ENCODE measurements at places on chromosomes 3 and 15. TPM values are rescaled to one million over a fixed set of nuclear protein-coding genes. Genes with fewer than 3 reads are reported as not detected.

The SNAPC5 gene
- 25.3 TPM for total RNA-seq

DNA sequence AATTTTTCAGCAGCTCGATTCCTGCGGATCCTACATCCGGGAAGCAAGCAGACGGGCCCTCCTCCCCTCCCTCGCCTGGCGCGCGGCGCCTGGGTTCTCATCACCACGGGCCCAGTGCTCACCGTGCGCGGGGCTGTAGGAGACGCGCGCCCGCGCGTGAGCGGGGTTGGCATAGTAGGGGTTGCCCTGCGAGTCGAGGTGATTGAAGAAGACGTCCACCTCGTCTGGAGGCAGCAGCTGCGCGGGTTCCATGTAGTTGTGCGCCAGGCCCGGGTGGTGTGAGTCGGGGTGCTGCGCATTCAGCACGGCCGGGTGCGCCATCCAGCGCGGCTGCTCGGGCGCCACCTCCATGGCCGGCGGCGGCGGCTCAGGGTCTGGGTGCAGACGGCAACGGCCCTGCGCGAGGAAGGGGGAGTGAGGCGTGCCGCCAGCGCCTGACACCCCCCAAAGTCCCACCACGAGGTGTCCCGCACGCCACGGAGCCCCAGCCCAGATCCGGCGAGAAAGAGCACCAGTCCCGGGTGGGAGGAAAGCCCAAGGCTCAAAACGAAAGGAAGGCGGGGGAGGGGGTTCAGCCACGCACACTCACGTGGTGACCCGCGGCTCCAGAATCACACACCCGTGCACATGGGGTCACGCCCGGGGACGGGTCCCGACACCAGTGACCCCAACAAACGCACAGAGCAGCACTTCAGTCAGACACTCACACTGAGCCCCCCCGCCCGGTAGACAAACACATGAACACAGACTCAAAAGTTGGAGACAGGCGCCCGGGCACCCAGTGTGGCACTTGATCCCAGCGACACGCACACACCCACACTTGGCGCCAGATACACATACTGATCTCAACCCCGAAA lies 6.1 kb downstream of the GATA2 start:
- peaks cover 16% of the 10 kb centered on the region for H3K4me1 ChIP-seq
- H3K27ac ChIP-seq = no peak overlapping the region
- DNase-seq = no peak
- H3K27me3 ChIP-seq = peaks cover 82% of the 10 kb centered on the region
- peak overlapping the region; percentile 93 for H3K4me3 ChIP-seq
- peaks cover 8% of the 10 kb centered on the region for H3K36me3 ChIP-seq

GRCh38 chr15:87829332-87830050 lies 427.0 kb downstream of the NTRK3 start:
- no peaks in the 10 kb centered on the region for H3K4me1 ChIP-seq
- H3K27ac ChIP-seq = no peak overlapping the region
- peaks cover 64% of the 10 kb centered on the region for H3K27me3 ChIP-seq
- DNase-seq = no peak
- no peaks in the 10 kb centered on the region for H3K36me3 ChIP-seq

The ZDHHC19 gene
- not detected for total RNA-seq

The CAPN3 gene
- total RNA-seq = 12.3 TPM

GRCh38 chr15:72098040-72098439 lies 19.9 kb downstream of the MYO9A start:
- peaks cover 14% of the 10 kb centered on the region for H3K36me3 ChIP-seq
- no peaks in the 10 kb centered on the region for H3K27me3 ChIP-seq
- no peak overlapping the region for H3K27ac ChIP-seq
- no peak for DNase-seq
- no peak overlapping the region for H3K4me3 ChIP-seq

- H3K27ac ChIP-seq = no peak overlapping the region
Observed at GRCh38 chr3:66472313-66473134, 28.3 kb downstream of the LRIG1 start.

The TMC3 gene
- 0.10 TPM for total RNA-seq

GRCh38 chr3:123075359-123075758 lies 8.5 kb downstream of the PDIA5 start:
- no peak for DNase-seq
- H3K4me1 ChIP-seq = peaks cover 34% of the 10 kb centered on the region
- no peak overlapping the region for H3K27ac ChIP-seq
- H3K27me3 ChIP-seq = no peaks in the 10 kb centered on the region
- H3K36me3 ChIP-seq = peaks cover 4% of the 10 kb centered on the region
- no peak overlapping the region for H3K4me3 ChIP-seq

DNA sequence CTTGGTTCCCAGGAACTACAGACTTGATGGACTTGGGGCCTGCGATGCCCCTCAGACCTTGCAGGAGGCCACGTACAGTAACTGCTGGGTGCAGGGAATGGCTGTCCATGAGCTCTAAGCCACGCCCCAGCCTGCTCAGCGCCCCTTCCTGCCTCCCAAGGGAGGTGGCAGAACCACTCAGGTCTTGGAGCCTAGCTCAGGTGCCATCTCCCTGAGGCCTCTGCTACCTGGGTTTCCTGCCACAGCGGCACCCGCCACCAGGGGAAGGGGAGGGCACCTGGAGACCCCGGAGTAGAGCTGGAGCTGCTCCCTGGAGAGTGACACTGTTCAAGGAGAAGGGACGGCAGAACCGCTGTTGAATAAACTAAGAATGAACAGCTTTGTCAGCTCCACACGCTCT lies 77.8 kb upstream of the RPL32 start:
- H3K36me3 ChIP-seq = peaks cover 4% of the 10 kb centered on the region
- H3K27ac ChIP-seq = no peak overlapping the region
- H3K27me3 ChIP-seq = no peaks in the 10 kb centered on the region
- no peak overlapping the region for H3K4me3 ChIP-seq
- no peaks in the 10 kb centered on the region for H3K4me1 ChIP-seq
- no peak for DNase-seq

GRCh38 chr3:106827515-106828213 lies 549.6 kb upstream of the CCDC54 start:
- H3K4me1 ChIP-seq = peaks cover 32% of the 10 kb centered on the region
- peaks cover 7% of the 10 kb centered on the region for H3K36me3 ChIP-seq
- DNase-seq = no peak
- H3K27me3 ChIP-seq = no peaks in the 10 kb centered on the region
- H3K27ac ChIP-seq = no peak overlapping the region

The CPN2 gene
- not detected for total RNA-seq

- DNase-seq = no peak
- peak overlapping the region; percentile 14 for H3K4me3 ChIP-seq
- H3K4me1 ChIP-seq = peaks cover 20% of the 10 kb centered on the region
- peaks cover 5% of the 10 kb centered on the region for H3K36me3 ChIP-seq
Observed at GRCh38 chr3:3503411-3503810, 295.8 kb upstream of the LRRN1 start.

DNA sequence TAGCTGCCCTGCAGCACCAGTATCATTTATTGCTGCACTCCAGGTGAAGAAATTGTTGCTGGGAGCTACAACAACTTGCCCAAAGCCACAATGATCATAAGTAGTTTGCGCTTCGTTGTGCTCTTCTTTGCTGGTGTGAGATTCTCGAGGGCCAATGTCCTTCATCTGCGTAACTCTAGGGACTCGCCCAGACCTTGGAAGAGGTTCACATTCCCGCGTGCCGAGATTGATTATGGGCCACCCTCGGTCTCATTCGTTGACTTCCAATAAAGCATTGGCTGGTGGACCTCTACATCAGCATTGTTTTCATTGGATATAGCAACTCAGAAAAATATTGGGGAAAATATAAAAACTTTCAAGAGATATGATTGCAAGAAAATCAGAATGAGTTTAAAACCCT lies 423 bp upstream of the PHLDB2 start:
- DNase-seq = no peak
- H3K4me3 ChIP-seq = peak overlapping the region; percentile 97
- H3K27me3 ChIP-seq = peaks cover 19% of the 10 kb centered on the region
- peaks cover 3% of the 10 kb centered on the region for H3K36me3 ChIP-seq
- H3K27ac ChIP-seq = peak overlapping the region; percentile 70

The IL17RB gene
- total RNA-seq = 10.5 TPM

DNA sequence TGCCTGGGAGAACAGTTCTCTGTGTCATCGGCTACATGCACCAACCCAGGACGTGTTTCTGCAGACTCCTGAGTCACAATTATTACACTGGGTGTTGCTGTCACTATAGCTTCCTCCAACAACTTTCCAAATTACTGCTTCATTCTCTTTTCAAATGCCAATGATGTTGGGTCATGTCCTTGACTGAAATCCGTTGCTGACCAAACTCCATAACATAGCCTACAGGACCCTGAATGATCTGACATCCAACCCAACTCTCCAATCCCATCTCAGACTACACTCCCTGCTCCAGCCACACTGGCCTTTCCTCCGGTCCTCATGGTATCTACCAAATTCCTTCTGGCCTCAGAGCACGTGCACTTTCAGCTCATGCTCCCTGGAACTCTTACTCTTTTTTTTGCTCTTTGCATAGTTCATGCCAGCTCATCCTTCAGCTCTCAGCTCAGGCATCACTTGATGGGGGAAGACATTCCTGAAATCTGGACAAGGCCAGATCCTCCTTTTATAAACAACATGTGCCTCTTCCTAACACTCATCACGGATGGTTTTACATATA lies 108.8 kb upstream of the PTPRG start:
- H3K27ac ChIP-seq = no peak overlapping the region
- no peaks in the 10 kb centered on the region for H3K27me3 ChIP-seq
- no peak overlapping the region for H3K4me3 ChIP-seq
- no peaks in the 10 kb centered on the region for H3K36me3 ChIP-seq

The TRIM42 gene
- not detected for total RNA-seq

DNA sequence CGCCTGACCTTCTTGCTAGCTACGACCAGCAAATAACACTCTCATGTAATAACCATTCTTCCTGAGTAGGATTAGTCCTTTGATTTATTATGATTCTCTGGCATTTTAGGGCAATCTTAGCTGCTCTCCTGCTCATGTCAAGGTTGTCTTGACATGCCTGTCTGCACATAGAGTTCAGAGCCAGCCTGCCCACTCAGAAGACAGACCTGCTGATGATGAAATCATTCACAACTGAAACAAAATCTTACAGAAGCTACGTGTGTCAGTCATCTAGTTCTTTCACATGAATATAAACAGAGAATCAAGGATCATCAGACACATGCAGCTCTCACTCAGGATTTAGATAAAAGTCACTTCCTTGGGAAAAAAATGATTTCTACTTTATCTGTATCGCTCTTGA lies 173.6 kb upstream of the LYSMD4 start:
- H3K27me3 ChIP-seq = peaks cover 2% of the 10 kb centered on the region
- H3K4me1 ChIP-seq = peaks cover 11% of the 10 kb centered on the region
- no peaks in the 10 kb centered on the region for H3K36me3 ChIP-seq
- no peak overlapping the region for H3K27ac ChIP-seq

DNA sequence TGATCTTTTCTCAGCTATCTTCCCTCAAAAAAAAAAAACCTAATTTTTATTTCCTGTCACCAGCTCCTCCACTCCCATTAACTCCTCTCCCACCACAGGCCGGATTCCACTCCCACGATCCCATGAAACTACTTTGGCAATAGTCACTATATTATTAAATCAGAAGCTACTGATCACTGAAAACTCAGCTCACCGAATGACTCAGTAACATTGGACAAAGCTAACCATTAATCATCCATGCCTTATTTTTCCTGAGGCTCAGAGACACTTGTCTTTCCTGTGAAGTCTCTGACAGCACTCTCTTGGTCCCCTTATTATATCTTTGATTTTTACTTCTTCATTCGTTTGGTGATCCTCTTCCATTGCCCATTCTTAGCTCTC lies 260.2 kb downstream of the CGGBP1 start:
- no peak for DNase-seq
- no peak overlapping the region for H3K4me3 ChIP-seq
- no peaks in the 10 kb centered on the region for H3K36me3 ChIP-seq
- no peak overlapping the region for H3K27ac ChIP-seq
- peaks cover 63% of the 10 kb centered on the region for H3K27me3 ChIP-seq

GRCh38 chr3:30258426-30259392 lies 347.7 kb upstream of the TGFBR2 start:
- no peak for DNase-seq
- H3K4me3 ChIP-seq = no peak overlapping the region
- no peaks in the 10 kb centered on the region for H3K4me1 ChIP-seq
- no peak overlapping the region for H3K27ac ChIP-seq

DNA sequence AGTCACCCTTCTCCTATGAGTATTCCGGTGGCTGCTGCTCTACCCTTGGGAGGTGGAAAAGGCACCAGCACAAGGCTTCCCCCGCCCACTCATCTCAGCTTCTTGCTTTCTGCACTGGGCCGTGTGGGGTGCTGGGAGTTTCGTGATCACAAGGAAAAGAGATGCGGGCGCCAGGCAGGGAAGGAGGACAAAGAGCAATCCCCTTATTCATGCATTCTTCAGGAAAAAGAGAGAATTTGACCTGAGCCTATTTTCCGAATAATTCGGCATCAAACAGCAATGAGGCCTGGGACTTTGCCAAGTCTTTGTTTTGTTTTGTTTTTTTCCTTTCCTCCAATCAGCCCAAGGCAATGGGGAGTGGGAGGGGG lies 102.2 kb upstream of the LPP start:
- no peak overlapping the region for H3K4me3 ChIP-seq
- H3K27me3 ChIP-seq = no peaks in the 10 kb centered on the region
- peak overlapping the region; percentile 78 for H3K27ac ChIP-seq
- no peaks in the 10 kb centered on the region for H3K36me3 ChIP-seq

GRCh38 chr3:149179220-149179619 lies 42.4 kb downstream of the CP start:
- peaks cover 15% of the 10 kb centered on the region for H3K36me3 ChIP-seq
- no peak for DNase-seq
- H3K27me3 ChIP-seq = no peaks in the 10 kb centered on the region
- no peak overlapping the region for H3K4me3 ChIP-seq
- no peak overlapping the region for H3K27ac ChIP-seq
- no peaks in the 10 kb centered on the region for H3K4me1 ChIP-seq

DNA sequence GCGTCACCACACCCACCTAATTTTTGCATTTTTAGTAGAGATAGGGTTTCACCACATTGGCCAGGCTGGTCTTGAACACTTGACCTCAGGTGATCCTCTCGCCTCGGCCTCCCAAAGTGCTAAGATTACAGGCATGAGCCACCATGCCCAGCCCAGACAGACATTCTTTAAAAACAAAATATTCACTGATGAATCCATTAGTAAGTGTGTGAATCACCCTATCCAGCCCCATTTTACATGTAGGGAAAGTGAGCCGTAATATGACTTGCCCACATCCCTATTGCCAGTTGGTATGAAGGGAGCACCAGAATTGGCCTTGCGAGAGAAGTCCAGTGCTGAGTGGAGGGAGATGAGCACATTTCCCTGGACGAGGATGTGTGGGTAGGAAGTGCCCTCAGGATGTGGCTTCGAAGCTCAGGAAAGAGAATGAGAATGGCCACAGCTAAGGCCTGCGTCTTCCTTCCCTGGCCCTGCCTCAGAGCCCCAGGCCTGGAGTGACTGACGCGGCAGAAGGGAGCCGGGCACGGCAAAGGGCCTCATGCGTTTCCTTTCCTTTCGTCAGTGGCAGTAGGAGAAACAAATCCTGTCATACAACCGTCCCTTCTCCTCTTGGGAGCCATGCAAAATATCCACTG lies 28.3 kb upstream of the ETV5 start:
- H3K4me3 ChIP-seq = no peak overlapping the region
- H3K27me3 ChIP-seq = no peaks in the 10 kb centered on the region
- H3K36me3 ChIP-seq = no peaks in the 10 kb centered on the region
- no peak for DNase-seq

DNA sequence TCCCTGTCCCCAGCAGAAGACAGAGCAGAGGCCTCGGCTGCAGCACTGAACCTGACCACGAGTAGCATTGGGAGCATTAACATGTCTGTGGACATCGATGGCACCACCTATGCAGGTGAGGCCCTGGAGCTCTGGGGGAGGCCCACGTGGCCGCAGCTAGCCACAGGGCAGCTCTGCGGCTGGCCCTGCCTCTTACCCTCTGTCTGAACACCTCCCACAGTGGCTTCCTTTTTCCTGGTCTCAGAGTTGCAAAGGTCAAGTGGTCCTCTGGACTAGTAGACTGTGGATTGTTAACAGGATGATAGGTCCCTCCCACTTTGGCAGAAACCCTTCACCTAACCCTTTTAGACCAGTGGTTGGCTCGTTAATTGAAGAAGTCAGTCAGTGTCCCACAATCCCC lies 22.5 kb upstream of the CLK3 start:
- H3K27me3 ChIP-seq = no peaks in the 10 kb centered on the region
- no peak for DNase-seq
- peaks cover 10% of the 10 kb centered on the region for H3K4me1 ChIP-seq
- H3K4me3 ChIP-seq = no peak overlapping the region
- H3K36me3 ChIP-seq = peaks cover 4% of the 10 kb centered on the region
